ENCODE measurements at places on chromosomes 16 and 17.

DNA sequence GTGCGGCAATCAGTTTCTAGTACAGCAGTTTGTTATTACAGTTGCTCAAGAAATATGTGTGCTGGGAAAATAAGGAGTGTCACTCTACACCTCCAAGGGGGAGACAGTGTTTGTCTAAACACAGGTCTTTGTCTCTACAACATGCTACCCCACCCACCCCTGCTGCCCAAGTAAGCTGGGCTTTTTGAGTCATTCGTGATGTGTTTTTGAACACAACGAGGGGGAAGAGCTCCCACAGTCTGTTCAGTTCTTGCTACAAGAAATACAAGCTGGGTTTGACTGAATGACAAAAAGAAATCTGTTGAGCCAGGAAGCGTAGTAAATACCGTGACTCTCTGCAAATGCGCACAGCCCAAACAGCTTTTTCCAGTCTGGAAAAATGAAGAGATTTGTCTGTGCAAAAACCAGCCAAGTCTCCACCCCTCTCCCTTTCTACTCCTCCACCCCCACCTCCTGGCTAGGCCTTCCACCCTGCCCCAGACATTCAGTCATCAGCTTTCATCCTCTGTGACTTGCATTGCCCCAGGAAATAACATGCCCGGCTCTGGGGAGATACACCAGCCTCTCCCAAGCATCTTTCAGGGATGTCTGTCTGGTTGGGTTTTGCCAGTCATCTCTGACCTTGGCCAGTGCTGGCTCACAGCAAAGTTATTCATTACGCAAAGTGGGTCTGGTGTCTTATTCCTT, 25.7 kb downstream of the CHD9 start:
- no peaks in the 10 kb centered on the region for H3K36me3 ChIP-seq
- H3K4me3 ChIP-seq = peak overlapping the region; percentile 47
- H3K27ac ChIP-seq = peak overlapping the region; percentile 72
- no peaks in the 10 kb centered on the region for H3K27me3 ChIP-seq
- peak; percentile 69 for DNase-seq
- H3K4me1 ChIP-seq = peaks cover 19% of the 10 kb centered on the region

GRCh38 chr16:30706046-30706445, 7.1 kb downstream of the SRCAP start:
- no peak overlapping the region for H3K4me3 ChIP-seq
- no peaks in the 10 kb centered on the region for H3K4me1 ChIP-seq
- H3K36me3 ChIP-seq = peaks cover 50% of the 10 kb centered on the region

- DNase-seq = peak; percentile 40
- no peaks in the 10 kb centered on the region for H3K4me1 ChIP-seq
- no peaks in the 10 kb centered on the region for H3K36me3 ChIP-seq
- H3K27ac ChIP-seq = no peak overlapping the region
- H3K27me3 ChIP-seq = peaks cover 19% of the 10 kb centered on the region
- H3K4me3 ChIP-seq = no peak overlapping the region
Observed at GRCh38 chr16:75938818-75939217, 212.5 kb upstream of the CPHXL start.

DNA sequence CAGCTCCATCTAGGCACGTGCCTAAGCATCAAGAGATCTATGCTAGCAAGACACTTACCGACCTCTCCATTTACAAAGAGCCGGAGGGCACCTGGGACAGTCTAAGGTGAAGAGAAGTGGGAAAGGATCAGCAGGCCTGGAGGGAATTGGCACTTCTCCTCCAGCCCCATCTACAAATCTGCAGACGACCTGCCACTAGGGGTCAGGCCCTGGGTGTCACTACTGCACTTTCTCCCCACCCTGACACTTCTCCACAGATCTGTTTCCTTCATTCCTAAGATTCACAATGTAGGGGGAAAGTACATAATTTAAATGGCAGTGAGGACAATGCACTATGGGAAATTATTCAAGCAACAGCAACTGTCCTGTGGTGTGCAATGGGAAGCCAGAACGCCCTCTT, 8.1 kb downstream of the MKS1 start:
- no peak overlapping the region for H3K27ac ChIP-seq
- H3K27me3 ChIP-seq = no peaks in the 10 kb centered on the region
- peaks cover 7% of the 10 kb centered on the region for H3K36me3 ChIP-seq
- no peak for DNase-seq
- H3K4me1 ChIP-seq = no peaks in the 10 kb centered on the region

GRCh38 chr16:82195917-82196494, 26.0 kb upstream of the MPHOSPH6 start:
- no peak overlapping the region for H3K4me3 ChIP-seq
- peaks cover 14% of the 10 kb centered on the region for H3K4me1 ChIP-seq
- DNase-seq = no peak
- H3K36me3 ChIP-seq = no peaks in the 10 kb centered on the region
- no peak overlapping the region for H3K27ac ChIP-seq
- H3K27me3 ChIP-seq = no peaks in the 10 kb centered on the region

DNA sequence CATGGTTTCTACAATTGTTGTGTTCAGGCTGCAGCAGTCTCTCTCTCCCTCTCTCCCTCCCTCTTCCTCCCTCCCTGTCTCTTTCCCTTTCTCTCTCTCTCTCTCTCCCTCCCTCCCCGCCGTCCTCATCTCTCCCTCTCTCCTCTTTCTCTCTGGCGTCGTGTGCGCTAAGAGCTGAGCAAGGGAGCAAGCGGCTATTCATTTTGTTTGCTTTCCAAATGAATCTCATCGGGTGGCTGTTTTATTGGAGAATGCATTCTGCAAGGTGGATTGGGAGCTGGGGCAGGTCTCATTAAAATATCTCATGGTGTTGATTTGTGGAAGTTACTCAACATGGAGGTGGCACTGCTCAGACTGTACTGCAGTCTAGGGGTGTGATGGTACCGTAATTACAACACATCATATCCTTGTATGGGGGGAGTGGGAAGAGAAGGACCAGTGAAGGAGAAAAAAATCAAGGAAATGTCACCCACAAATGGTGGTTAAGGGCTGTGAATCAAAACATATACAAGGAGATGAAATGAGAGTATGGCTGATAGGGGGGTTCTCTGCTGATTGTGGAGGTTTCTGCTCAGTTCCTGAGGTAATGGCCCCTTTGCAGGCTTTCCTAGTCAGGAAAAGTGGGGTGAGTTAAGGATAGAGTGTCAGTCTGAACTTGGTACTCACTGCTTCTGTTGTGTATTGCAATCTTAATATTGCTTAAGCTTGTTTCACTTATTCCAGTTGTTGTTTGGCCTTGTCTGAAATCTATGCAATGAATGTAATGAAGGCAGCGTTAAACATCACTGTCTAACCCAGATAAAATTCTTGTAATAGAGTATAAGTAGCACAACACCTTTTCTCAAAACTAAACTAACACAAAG, 2.7 kb downstream of the MSL1 start:
- H3K4me1 ChIP-seq = peaks cover 4% of the 10 kb centered on the region
- no peak overlapping the region for H3K27ac ChIP-seq
- peak; percentile 15 for DNase-seq
- peaks cover 19% of the 10 kb centered on the region for H3K36me3 ChIP-seq

DNA sequence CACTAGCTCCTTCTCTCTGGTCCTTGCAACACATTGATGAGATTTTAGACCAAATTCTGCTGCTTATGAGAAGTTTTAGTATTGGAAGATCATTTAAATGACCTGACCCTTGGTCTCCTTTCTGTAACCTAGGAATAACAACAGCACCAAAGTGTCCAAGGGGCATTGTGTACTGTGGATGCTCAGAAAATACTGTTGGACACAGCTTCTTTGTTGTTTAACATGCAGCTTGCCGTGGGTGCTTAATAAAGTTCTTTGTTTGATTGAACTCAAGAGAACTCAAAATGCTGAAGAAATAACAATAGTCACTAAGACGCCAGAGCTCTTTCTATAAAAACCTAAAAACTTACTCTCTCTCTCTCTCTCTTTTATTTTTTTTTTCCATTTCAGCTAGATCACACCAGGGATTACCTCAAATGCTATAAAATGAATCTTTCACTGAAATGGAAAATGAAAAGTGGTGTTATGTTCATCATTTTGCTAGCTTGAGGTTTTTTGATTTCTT, 548.9 kb upstream of the CDH8 start:
- H3K4me3 ChIP-seq = no peak overlapping the region
- no peaks in the 10 kb centered on the region for H3K27me3 ChIP-seq
- no peak overlapping the region for H3K27ac ChIP-seq
- no peaks in the 10 kb centered on the region for H3K36me3 ChIP-seq
- H3K4me1 ChIP-seq = no peaks in the 10 kb centered on the region

GRCh38 chr17:63967953-63968352, 4.8 kb downstream of the SCN4A start:
- DNase-seq = no peak
- H3K36me3 ChIP-seq = no peaks in the 10 kb centered on the region
- no peaks in the 10 kb centered on the region for H3K27me3 ChIP-seq
- H3K27ac ChIP-seq = no peak overlapping the region
- H3K4me1 ChIP-seq = no peaks in the 10 kb centered on the region
- H3K4me3 ChIP-seq = no peak overlapping the region

- H3K27me3 ChIP-seq = no peaks in the 10 kb centered on the region
- peaks cover 3% of the 10 kb centered on the region for H3K36me3 ChIP-seq
- peaks cover 43% of the 10 kb centered on the region for H3K4me1 ChIP-seq
- peak; percentile 85 for DNase-seq
- peak overlapping the region; percentile 92 for H3K27ac ChIP-seq
Observed at GRCh38 chr17:59859444-59860025, 33.2 kb downstream of the TUBD1 start.

- no peak overlapping the region for H3K4me3 ChIP-seq
- DNase-seq = no peak
Observed at GRCh38 chr16:8725513-8726178, 51.2 kb downstream of the ABAT start.

GRCh38 chr16:85612191-85612800, 826 bp upstream of the GSE1 start:
- no peaks in the 10 kb centered on the region for H3K27me3 ChIP-seq
- peak overlapping the region; percentile 32 for H3K27ac ChIP-seq
- peak overlapping the region; percentile 87 for H3K4me3 ChIP-seq
- H3K36me3 ChIP-seq = peaks cover 3% of the 10 kb centered on the region
- peaks cover 33% of the 10 kb centered on the region for H3K4me1 ChIP-seq
- peak; percentile 88 for DNase-seq

DNA sequence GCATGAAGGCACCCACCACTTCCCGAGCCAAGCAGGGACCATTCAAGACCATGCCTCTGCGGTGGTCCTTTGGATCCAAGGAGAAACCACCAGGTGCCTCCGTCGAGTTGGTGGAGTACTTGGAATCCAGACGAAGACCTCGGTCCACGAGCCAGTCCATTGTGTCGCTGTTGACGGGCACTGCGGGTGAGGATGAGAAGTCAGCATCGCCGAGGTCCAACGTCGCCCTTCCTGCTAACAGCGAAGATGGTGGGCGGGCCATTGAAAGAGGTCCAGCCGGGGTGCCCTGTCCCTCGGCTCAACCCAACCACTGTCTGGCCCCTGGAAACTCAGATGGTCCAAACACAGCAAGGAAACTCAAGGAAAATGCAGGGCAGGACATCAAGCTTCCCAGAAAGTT, 63.4 kb downstream of the DHRS7C start:
- no peak overlapping the region for H3K4me3 ChIP-seq
- H3K27ac ChIP-seq = no peak overlapping the region
- H3K4me1 ChIP-seq = peaks cover 6% of the 10 kb centered on the region
- DNase-seq = no peak
- no peaks in the 10 kb centered on the region for H3K27me3 ChIP-seq

DNA sequence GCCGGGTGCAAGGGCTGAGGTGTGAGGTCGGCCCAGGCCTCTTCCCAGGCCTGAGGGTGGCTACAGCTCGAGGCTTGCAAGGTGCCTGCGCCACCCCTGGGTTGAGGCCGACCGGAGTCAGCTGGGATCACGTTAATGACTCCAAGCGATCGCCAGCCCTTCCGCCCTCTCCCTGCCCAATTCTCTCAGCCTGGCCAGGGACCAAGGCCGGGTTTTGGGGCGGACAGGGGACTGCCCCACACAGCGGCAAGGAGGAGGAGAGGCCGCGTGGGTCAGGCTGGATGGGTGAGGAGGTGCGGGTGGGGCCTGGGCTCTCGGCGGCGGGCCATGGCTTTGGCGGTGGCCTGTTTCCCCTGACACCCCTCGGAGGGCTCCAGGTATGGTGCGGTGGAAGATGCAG, 3.2 kb upstream of the WDR24 start:
- H3K27me3 ChIP-seq = no peaks in the 10 kb centered on the region
- DNase-seq = no peak
- no peaks in the 10 kb centered on the region for H3K36me3 ChIP-seq
- H3K4me1 ChIP-seq = peaks cover 22% of the 10 kb centered on the region

- H3K27me3 ChIP-seq = no peaks in the 10 kb centered on the region
- peak; percentile 96 for DNase-seq
- no peaks in the 10 kb centered on the region for H3K36me3 ChIP-seq
Observed at GRCh38 chr16:67404740-67405226, 11.5 kb upstream of the TPPP3 start.

GRCh38 chr17:65966072-65966695, 225.7 kb downstream of the CEP112 start:
- DNase-seq = no peak
- no peaks in the 10 kb centered on the region for H3K27me3 ChIP-seq
- no peak overlapping the region for H3K4me3 ChIP-seq
- H3K27ac ChIP-seq = no peak overlapping the region
- H3K36me3 ChIP-seq = no peaks in the 10 kb centered on the region

GRCh38 chr17:30379303-30379902, 676 bp downstream of the CPD start:
- H3K4me3 ChIP-seq = peak overlapping the region; percentile 89
- no peaks in the 10 kb centered on the region for H3K36me3 ChIP-seq
- peaks cover 37% of the 10 kb centered on the region for H3K4me1 ChIP-seq
- no peak overlapping the region for H3K27ac ChIP-seq
- H3K27me3 ChIP-seq = no peaks in the 10 kb centered on the region

DNA sequence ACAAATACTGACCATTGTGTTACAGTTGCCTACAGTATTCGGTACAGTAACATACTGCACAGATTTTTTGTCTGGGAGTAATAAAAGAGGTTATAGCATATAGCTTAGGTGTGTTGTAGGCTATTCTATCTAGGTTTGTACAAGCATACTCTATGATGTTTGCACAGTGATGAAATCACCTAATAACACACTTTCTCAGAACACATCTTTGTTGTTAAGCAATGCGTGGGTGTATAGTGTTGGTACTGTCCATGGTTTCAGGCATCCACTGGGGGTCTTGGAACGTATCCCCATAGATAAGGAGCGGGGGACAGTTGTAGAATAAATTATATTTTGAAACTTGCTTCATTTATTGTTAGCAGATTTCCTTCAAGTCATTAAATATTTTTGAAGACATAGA, 293.3 kb upstream of the TBX2 start:
- no peak overlapping the region for H3K4me3 ChIP-seq
- no peaks in the 10 kb centered on the region for H3K36me3 ChIP-seq
- no peak overlapping the region for H3K27ac ChIP-seq
- H3K4me1 ChIP-seq = no peaks in the 10 kb centered on the region
- no peaks in the 10 kb centered on the region for H3K27me3 ChIP-seq
- DNase-seq = no peak
